ENCODE measurements at places on chromosomes 3 and 15. TPM values are rescaled to one million over a fixed set of nuclear protein-coding genes. Genes with fewer than 3 reads are reported as not detected.

GRCh38 chr3:191244242-191244867 lies 45.3 kb downstream of the OSTN start:
- no peak for DNase-seq

DNA sequence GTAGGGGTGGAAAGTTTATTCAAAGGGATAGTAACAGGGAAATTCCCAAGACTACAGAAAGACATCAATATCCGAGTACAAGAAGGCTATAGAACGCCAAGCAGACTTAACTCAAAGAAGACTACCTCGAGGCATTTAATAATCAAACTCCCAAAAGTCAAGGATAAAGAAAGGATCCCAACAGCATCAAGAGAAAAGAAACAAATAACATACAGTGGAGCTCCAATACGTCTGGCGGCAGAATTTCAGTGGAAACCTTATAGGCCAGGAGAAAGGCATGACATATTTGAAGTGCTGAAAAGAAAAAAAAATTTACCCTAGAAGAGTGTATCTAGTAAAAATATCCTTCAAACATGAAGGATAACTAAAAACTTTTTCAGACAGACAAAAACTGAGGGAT lies 95.6 kb downstream of the DMXL2 start:
- no peak for DNase-seq

GRCh38 chr3:121844892-121845291 lies 9.9 kb downstream of the EAF2 start:
- no peak for DNase-seq

DNA sequence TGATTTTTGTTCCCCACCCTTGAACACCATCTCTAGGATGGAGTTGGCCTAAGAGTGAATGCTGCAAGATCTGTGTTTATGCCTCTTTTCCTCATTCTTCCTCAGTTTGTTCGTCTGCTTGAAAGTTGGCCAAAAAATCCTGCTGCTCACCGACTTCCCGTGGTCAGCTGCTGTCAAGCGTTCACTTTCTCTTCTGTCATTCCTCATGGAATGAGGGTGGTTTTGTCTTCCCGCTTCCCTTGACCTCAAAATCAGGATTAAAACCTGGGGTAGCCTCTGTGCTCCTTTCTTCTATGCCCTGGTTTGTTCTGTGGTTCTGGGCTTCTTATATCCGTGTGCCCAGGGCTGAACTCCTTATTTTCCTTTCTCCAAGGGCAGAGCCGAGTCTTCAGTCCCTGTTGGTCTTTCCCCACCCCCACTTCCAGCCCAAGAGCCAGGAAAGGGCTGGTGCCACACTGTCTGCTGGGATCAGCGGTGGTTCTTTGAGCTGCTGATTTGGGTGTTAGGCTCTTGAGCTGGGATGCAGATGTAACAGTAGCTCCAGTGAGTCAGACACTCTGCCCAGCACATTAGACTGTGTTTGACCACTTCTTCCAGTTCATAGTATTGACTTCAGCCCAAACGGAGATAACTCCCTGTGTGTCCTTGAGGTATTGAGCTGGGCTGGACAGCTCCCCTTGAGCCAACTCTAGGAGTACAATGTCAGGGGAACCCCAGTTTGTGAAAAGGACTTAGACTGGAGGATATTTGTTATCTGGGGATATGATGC lies 2.3 kb downstream of the SERF2 start:
- DNase-seq, result no peak

GRCh38 chr3:194135806-194136518 lies at the start of gene HES1:
Gene HES1, plus strand, starts transcription at chr3:194136148. Its CDS starts 233 bp downstream, at chr3:194136381.
- peak; percentile 90 for DNase-seq

DNA sequence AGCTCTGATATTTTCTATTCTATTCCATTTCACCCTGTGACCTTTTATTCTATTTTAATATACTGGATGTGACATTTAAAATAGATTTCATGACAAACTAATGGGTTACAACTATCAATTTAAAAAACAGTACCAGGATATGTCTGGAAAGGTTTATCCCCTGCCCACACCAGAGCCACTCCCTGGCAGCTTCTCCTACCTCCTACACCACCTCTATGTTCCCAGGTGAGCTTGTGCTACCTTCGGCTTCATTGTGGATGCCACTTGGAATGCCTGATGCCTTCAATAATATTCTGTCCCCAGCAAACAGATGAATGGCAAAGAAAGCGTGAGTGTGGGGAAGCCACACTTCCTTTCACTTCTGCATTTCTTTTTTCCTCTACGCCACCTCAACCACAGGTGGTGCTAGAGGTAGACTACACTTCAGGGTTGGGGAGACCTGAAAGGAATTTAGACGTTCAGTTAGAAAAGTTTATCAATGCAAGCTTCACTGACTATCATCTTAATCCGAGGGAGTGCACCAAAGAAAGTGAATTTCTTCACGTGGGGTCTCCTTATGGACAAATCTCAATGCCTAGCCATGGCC lies 213.0 kb downstream of the SSR3 start:
- no peak for DNase-seq

- DNase-seq, result no peak
Measured at GRCh38 chr15:95226835-95227234, 995.5 kb downstream of the MCTP2 start.

GRCh38 chr3:13540297-13540995 lies 8.5 kb upstream of the FBLN2 start:
- DNase-seq, result no peak

DNA sequence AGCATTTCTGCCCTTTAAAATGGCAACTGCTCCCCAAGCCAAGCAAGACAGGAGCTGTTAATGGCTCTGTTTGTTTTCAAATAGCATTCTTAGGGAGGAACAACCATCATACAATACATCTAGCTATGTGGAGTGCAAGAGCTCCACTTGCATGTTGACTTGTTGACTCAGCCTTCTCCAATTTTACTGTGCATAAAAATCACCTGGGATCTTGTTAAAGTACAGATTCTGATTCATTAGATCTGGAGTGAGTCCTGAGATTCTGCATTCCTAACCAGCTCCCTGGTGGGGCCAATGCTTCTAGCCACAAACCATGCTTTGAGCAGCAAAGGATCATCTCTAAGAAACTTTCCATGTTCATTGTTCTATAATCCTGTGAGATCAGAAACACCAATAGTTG lies 171.4 kb downstream of the THRB start:
- DNase-seq, result no peak

DNA sequence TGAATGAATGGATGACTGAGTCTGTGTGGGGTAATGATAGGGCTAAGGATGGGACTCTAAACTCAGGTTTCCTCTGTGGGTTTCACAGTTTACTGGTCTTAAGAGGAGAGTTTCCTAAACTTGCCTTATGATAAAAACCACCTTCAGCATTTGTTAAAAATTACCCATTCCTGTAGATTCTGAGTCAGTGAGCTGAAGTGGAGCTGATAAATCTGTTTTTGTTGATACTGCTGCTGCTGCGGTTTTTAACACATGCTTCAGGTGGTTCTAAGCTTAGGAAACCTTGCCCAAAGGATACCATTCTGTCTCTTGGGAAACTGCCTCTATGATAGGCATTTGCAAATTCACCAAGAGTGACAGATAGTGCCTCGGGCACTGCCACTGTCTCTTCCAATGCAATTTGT lies 52.6 kb downstream of the MECOM start:
- DNase-seq, result no peak

DNA sequence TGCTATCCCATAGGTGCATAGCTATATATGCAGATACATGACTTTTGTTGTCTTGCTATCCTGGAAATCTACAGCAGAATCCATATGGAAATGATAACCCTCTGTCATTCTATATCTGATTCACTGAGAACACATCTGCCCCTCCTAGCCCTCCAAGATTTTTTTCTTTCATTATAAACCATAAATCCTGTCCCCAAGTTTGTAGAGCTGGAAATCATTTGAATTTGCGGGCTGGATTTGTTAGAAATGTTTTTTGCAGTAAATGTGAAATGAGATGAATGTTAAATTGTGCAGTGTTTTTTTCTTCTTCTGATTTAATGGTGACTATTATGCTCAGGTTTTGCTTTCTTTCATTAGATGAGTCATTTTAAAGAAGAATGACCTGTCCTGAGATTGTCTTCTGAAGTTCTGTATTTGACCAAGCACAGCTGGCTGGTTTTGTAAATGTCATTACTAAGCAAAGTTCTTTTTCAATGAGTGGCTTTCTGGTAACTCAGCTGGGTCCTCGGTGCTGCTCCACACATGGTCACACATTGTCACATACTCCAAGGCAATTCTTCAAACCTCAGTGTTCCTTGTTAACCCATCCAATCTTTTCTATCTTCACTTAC lies 25.3 kb upstream of the ABHD17C start:
- no peak for DNase-seq

DNA sequence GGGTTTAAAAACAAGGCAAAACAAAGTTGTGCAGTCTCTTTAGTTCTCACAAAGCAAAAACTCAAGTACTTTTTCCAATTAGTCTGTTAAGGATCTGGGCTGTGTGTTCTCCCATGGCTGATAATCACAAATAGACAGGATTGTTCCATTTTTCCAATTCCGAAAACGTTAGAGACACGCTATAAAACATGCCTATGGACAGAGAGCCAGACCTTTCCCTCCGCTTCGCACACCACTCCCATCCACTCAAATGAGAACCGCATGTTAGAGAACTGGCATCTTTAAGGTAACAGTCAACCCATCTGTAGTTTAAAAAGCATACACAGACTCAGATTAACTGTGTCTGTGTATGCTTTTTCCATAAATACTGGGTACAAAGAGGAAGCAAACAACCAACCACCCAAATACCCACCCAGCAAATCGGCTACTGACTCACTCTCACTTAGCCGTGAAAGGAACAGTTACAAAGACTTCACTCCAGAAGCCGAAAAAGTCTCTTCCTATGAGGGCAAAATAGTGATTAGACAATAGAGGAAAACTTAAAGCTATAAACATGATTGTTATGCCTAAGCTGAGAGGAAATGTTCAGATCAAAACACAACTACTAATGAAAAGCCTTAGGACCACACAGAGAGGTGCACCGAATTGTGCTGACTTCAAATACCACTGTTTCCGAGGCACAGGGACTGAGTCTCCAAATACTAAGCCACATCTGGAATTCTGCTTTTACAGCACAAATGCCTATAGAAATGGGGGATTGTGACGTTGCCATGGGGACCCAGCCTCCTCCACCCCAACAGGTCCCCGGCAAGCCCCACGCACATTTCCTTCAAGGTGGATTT lies 36.1 kb downstream of the IL17RD start:
- no peak for DNase-seq

DNA sequence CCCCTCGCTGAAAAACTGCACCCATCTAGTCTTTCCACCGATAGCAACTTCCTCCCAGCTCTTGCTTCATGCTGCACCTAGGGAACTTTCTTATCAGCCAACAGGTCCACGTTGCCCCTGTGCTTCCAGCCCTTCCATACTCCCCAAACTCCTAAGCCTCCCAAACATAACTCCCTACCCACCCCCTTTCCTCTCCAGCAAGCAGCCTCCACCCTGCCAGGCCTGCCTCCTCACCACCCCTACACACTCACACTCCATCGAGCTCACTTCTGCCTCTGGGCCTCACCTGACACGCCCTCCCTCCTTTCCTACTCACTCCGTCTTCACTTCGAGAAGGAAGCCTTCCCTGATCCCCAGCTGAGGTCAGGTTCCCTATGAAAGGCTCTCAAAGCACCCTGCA lies 8.1 kb downstream of the INSYN1 start:
- DNase-seq, result no peak

- no peak for DNase-seq
Measured at GRCh38 chr3:134251731-134252391, 1.2 kb upstream of the RYK start.

GRCh38 chr15:70580286-70580685 lies 183.1 kb downstream of the UACA start:
- DNase-seq, result no peak

DNA sequence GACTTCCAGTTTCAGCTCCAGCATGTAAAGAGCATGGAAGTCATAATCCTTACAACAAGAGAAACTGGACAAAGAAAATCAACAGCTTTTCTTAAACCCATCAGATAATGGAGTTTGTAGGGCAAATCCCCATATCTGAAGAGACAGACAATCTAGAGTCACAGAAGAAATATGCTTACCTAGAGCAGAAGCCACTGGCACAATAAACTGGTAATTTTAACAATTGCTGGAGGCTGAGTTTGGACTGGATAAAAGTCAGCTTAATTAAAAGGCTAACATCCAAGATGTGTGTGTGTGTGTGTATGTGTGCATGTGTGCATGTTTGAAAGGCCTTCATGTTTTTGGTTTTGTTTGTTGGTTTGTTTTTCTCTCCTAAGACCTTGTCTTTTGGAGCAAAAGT lies 50.6 kb downstream of the TM4SF18 start:
- no peak for DNase-seq

DNA sequence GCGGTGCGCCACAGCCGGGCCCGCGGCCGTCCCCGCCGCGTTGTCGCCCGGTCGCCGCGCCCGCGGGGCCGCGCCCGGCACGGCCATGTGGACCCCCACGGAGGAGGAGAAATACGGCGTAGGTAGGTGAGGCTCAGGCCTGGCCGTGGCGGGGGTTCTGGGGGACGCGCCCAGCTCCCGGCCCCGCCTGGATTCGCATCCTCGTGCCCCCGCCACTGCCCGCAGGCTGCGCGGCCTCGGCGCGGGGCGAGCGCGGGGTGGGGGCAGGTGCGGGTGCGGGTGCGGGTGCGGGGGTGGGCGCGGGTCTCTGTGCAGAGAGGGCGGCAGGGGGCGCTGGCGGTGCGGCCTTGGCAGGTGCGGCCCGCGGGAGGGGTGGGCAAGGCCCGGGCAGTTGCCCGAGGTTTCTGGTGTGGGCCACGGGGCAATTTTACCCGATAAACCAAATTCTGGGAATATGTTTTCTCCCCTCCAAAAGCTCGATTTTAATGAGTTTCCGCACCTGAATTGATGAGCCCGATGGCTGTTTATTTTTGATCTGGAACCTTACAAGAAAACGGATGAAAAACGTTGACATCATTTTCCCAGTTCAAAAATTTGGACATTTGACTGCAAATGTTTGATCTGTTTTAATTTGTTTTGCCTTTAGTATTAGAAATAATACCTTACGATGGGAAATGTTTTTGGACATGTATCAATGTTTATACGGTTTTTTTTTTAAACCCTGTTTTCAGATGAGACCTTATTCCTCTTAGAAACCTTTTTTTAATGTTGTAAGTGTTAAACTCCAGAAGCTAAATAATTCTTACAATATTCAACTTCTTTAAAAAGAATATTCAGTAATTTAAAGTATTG lies 678 bp downstream of the DOCK3 start:
- DNase-seq, result no peak

GRCh38 chr3:129021140-129021551 lies 20.0 kb downstream of the EFCC1 start:
- DNase-seq, result no peak

The AHSG gene
- polyA plus RNA-seq, result 0.69 TPM

The RNU6-1 gene
- polyA plus RNA-seq, result not detected

The WWTR1 gene
- polyA plus RNA-seq, result 111 TPM

The GORASP1 gene
- polyA plus RNA-seq, result 59.3 TPM

The AMOTL2 gene
- polyA plus RNA-seq, result 72.1 TPM

The PIGZ gene
- 1.5 TPM for polyA plus RNA-seq

The HGD gene
- 76.4 TPM for polyA plus RNA-seq

The LMAN1L gene
- not detected for polyA plus RNA-seq

The SH2D7 gene
- polyA plus RNA-seq, result 0.58 TPM

The LYZL4 gene
- polyA plus RNA-seq, result not detected

The IQCH gene
- polyA plus RNA-seq, result 6.9 TPM

The CSTA gene
- 0.93 TPM for polyA plus RNA-seq

Data from right renal cortex interstitium (tissue), 3 donors.